Activated CD8-positive, alpha-beta T cell treated with anti-CD3 and anti-CD28 coated beads, Interleukin-2, amount 10 ng/mL, durations not matched to agents 7 days and 5 days (primary cell): ENCODE measurements at places on chromosomes 11 and 22.

DNA sequence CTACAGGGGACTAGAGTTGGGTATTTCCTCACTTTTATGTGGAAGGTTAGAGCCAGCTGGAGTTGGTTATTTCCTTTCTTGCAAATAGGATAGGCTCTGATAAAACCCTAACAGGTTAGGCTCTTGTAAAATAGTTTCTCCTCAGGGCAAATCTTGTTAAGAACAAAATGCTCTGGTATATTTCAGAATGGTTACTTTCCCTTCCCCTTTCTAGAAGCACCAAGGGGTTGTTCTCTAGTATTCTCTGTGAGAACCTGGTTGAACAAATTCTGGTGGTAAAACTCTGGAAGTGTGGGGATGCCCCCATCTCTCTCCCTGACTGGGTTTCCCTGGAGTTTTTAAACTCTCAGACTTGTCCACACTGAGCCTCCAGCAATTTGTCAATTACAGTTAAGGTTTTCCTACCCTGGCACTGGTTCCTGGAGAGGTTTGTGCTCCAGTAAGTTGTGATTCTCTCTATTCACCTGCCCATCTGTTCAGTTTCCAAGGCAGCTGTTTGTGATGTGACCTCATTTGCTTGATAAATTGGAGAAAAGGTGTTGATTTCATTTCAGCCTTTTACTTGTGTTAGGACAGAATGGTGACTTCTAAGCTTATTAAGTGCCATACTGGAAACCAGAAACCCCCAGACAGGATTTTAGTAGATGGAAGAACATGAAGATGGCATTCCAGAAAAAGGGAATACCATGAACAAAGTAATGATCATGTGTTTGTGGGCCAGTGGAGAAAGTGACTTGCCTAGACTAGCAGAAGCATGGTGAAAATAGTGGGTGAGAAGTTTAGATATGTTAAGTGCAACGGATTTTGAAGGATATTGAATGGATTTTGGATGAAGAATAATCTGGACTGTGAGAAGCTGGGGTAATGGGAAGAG lies 64.6 kb downstream of the EXT2 start:
- H3K27ac ChIP-seq: no peak overlapping the region
- H3K36me3 ChIP-seq: peaks cover 15% of the 10 kb centered on the region
- H3K27me3 ChIP-seq: no peaks in the 10 kb centered on the region
- H3K4me1 ChIP-seq: peaks cover 14% of the 10 kb centered on the region
- no peak for DNase-seq
- no peak overlapping the region for H3K4me3 ChIP-seq

DNA sequence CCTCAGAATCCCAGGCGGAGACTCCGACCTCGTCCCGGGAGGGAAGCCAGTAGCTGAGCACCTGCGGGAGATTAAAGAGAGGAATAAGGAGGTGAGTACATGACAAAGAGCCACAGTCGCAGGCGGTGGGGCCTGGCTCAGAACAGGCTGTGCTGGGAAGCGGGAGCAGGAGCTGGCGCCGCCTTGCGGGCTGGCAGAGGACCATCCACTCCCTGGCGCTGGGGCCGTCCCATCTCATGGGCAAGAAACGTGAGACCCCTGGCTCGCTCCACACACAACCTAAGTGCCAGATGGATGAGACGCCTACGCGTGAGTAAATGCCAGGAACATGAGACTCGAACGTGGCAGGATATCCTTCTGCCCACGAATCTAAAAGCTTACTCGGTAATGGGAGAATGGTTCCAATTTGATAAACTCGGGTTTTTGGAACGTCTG lies 6.3 kb downstream of the CEND1 start:
- no peak overlapping the region for H3K27ac ChIP-seq
- peaks cover 17% of the 10 kb centered on the region for H3K36me3 ChIP-seq
- H3K27me3 ChIP-seq: no peaks in the 10 kb centered on the region
- no peak for DNase-seq

DNA sequence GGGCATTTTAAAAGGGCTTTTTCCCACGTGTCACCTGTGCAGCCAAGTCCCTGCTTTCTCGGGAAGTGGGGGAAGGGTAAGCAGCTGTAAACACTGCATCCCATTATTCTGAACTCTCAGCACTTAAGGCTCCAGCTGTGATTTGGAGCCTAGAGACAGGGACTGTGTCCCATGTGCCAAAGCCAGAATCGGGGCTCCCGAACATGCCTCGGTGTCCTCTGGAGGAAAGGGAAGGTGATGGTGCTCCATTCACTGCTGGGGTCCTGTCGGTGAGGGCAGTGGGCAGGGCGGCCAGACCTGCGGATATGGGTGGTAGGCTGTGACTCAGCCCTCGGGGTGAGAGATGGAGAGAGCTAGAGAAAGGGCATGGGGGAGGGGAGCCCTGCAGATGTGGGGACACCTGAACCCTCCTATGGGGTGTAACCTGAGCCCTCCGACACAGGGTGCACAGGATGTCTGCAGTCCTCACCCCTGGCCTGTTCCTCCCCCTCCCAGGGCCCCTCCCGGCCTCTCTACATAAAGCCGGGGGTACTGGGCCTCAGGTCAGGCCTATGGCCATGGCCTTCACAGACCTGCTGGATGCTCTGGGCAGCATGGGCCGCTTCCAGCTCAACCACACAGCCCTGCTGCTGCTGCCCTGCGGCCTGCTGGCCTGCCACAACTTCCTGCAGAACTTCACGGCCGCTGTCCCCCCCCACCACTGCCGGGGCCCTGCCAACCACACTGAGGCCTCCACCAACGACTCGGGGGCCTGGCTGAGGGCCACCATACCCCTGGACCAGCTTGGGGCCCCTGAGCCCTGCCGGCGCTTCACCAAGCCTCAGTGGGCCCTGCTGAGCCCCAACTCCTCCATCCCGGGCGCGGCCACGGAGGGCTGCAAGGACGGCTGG lies 31.8 kb downstream of the CAPN1 start:
- H3K27me3 ChIP-seq: peaks cover 5% of the 10 kb centered on the region
- no peak overlapping the region for H3K4me3 ChIP-seq
- H3K27ac ChIP-seq: peak overlapping the region; percentile 67
- peaks cover 40% of the 10 kb centered on the region for H3K4me1 ChIP-seq

- no peak overlapping the region for H3K4me3 ChIP-seq
- H3K4me1 ChIP-seq: peaks cover 31% of the 10 kb centered on the region
- H3K27ac ChIP-seq: no peak overlapping the region
- DNase-seq: no peak
- H3K27me3 ChIP-seq: peaks cover 3% of the 10 kb centered on the region
These were observed 4.1 kb downstream of the SYTL2 start for GRCh38 chr11:85806876-85807275.
